ENCODE measurements at places on chromosomes 12 and 14.

DNA sequence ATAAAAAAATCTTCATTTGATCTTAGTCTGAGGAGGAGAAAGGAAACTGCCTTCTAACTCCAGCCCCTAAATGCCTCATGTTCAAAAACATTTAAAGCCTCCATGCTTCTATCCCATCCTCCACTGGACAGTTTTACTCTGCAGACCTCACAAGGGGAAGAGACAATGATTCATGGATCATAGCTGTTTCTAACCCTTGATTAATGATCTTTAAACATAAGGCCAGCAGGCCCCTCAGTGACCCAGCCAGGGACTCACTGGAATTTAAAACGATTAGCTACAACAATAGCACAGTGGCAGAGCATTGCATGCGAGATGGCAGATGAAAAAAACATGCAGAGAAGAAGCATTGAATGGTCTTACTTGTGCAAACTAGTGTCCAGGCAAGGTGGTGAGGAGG is 6.0 kb downstream of the DCTN2 start:
- DNase-seq, result no peak

DNA sequence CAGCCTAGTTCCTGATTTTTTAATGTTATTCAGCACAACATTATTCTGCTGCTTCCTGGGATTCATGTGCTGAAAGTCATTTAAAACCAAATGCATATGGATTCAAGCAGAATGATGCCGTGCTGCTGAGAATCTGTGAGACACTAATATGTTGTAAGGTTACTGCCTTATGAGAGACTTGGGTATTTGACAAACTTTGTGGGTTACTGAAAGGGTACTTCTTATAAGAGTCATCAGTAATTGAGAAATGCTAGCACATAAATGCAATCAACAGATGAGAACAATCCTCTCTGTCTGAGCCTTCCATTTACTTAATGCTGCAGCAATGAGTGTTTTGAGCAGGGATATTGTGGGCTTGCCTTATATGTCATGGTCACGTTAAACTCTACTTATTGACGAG is 175.7 kb downstream of the NPAS3 start:
- DNase-seq, result no peak

GRCh38 chr12:130097342-130097741 is 64.9 kb upstream of the FZD10 start:
- DNase-seq, result no peak

- no peak for DNase-seq
These were observed 463.8 kb downstream of the PRKD1 start for GRCh38 chr14:29463727-29464395.

DNA sequence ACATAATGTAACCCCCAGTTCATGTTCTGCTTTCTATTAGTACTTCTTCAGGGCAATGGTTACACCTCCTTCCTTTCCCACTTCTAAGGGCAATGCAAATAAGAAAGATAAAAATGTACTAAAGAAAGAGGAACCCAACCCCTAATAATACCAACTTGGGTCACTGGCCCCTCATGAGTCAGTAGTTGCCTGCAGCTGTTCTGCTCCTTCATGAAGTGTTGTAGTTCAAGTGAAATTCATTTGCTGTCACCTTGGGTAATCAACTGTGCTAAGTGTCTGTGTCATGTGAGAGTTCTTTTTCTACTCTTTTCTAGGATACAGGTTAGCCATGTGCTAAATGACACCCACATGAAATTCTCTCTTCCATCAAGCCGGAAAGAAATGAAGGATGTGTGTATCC is 91.8 kb downstream of the PLXNC1 start:
- no peak for DNase-seq
